Activated naive CD8-positive, alpha-beta T cell treated with anti-CD3 and anti-CD28 coated beads, Interleukin-2, amount 10 ng/mL, durations not matched to agents 7 days and 5 days (primary cell): ENCODE measurements at places on chromosomes 11 and 22. TPM values are rescaled to one million over a fixed set of nuclear protein-coding genes. Genes with fewer than 3 reads are reported as not detected.

Gene OR51E2
- total RNA-seq, result not detected

Gene GANAB
- 300 TPM for total RNA-seq

Gene ST3GAL4
- total RNA-seq, result 6.3 TPM

Gene ANO9
- 115 TPM for total RNA-seq

Gene MUC5AC
- not detected for total RNA-seq

GRCh38 chr11:122717264-122717867 is 61.8 kb downstream of the UBASH3B start:
- peaks cover 24% of the 10 kb centered on the region for H3K36me3 ChIP-seq
- no peaks in the 10 kb centered on the region for H3K27me3 ChIP-seq
- H3K27ac ChIP-seq, result peak overlapping the region; percentile 79
- peak overlapping the region; percentile 69 for H3K4me3 ChIP-seq

DNA sequence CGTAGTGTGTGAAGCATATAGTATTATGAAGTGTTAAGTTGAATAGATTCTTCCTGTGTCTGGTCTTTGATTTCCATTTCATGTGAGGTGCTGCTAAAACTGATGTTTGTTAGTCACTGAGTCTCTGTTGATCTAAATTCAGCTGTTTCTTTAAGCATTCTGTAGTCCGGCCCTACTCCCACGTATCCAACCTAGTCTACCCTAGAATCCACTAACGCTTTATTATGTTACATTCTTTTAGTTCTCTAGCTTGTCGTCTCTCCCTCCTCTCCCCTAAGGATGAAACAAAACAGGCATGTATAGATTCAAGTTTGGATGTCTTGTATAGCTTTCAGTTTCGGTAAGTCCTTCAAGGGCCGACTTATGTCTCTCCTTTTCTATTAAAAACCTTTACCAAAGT is 4.1 kb downstream of the WEE1 start:
- no peak for DNase-seq
- peaks cover 40% of the 10 kb centered on the region for H3K4me1 ChIP-seq
- H3K27ac ChIP-seq, result peak overlapping the region; percentile 52
- peak overlapping the region; percentile 63 for H3K4me3 ChIP-seq

GRCh38 chr11:19722702-19723101 is 10.1 kb downstream of the NAV2 start:
- DNase-seq, result no peak
- H3K4me3 ChIP-seq, result no peak overlapping the region
- H3K27ac ChIP-seq, result no peak overlapping the region
- H3K27me3 ChIP-seq, result peaks cover 11% of the 10 kb centered on the region
- H3K36me3 ChIP-seq, result no peaks in the 10 kb centered on the region

DNA sequence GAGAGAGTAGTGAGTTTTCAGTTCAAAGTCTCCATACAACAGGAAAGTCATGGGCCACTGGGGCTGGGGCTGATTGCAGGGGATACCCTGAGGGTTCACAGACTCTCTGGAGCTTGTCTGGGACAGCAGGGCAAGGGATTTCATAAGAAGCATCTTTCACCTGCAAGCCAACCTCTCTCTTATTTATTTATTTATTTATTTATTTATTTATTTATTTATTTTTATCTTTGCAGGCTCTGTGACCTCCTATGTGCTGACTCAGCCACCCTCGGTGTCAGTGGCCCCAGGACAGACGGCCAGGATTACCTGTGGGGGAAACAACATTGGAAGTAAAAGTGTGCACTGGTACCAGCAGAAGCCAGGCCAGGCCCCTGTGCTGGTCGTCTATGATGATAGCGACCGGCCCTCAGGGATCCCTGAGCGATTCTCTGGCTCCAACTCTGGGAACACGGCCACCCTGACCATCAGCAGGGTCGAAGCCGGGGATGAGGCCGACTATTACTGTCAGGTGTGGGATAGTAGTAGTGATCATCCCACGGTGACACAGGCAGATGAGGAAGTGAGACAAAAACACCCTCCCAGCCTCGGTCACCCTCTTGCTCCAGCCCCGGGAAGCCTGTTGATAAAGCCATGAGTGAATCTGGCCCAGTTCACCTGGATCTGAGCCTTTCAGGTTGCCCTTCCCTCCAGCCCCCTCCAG is 68.4 kb downstream of the GGTLC2 start:
- DNase-seq, result no peak
- peaks cover 5% of the 10 kb centered on the region for H3K4me1 ChIP-seq
- H3K27me3 ChIP-seq, result peaks cover 6% of the 10 kb centered on the region

DNA sequence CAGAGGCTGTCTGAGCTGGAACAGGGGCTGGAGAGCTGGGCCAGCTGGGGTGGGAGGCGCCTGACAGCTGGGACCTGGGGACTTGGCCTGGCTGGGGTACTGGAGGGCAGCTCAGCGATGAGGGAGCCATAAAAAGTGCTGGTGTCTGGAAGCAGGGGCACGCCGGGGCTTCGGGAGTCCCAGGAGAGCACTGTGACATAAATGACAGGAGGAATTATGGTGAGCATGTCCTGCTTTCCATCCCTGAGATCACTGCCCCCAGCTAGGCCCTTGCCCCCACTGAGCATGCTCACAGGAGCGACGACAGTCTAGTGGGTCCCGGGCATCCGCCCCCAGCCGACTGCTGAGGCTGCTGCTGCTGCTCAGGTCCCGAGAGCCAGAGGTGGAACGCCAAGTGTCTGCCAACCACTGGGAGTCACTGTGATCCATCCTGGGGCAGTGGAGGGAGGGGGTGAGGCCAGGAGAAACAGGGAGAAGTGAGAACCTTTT is 6.2 kb downstream of the ROBO4 start:
- no peak overlapping the region for H3K4me3 ChIP-seq
- H3K27me3 ChIP-seq, result no peaks in the 10 kb centered on the region
- no peak for DNase-seq
- peaks cover 2% of the 10 kb centered on the region for H3K4me1 ChIP-seq
- no peaks in the 10 kb centered on the region for H3K36me3 ChIP-seq
- no peak overlapping the region for H3K27ac ChIP-seq

- no peak within 1 kb of the TSS for H3K4me3 ChIP-seq
- peaks cover 3% of the 10 kb centered on the region for H3K27me3 ChIP-seq
- H3K36me3 ChIP-seq, result no peaks in the 10 kb centered on the region
- H3K4me1 ChIP-seq, result peaks cover 19% of the 10 kb centered on the region
- peak within 1 kb of the TSS; percentile 28 for H3K27ac ChIP-seq
These were observed at the start of gene VPREB1 for GRCh38 chr22:22244316-22245250. Gene VPREB1, plus strand, starts transcription at chr22:22244786. Its CDS starts 28 bp downstream, at chr22:22244814.

DNA sequence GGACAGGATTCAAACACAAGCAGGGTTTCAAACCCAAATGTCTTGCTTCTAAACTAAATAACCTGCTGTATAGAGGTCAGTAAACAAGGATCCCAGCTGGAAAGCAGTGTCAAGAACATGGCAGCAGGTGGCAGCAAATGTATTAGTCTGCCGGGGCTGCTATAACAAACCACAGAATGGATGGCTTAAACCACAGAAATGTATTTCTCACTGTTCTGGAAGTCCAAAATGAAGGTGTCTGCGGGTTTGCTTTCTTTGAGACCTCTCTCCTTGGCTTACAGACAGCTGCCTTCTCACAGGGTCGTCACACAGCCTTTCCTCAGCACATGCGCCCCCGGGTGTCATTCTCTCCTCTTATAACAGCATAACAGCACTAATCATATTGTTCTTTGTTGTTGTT is 65.1 kb upstream of the LRRC55 start:
- H3K36me3 ChIP-seq, result no peaks in the 10 kb centered on the region
- no peaks in the 10 kb centered on the region for H3K4me1 ChIP-seq
- no peak overlapping the region for H3K4me3 ChIP-seq
- peak; percentile 27 for DNase-seq
- no peak overlapping the region for H3K27ac ChIP-seq

DNA sequence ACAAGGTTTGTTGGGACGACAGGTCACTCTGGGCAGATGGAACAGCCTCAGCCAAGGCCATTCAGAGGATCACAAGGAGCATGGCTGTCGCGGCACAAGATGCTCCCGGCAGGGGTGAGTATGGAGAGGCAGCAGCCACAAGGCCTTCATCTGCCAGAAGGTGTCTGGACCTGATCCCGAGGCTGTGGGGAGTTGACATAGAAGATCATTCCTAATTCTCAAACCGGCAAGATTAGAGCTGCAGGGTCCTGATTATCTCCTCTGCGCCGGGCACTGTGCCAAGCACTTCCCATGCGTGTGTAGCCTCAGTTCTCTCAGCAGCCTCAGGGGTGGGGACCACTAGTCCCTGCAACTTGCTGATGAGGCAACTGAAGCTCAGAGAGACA is 32.3 kb upstream of the RFPL3 start:
- DNase-seq, result no peak
- no peak overlapping the region for H3K27ac ChIP-seq
- H3K36me3 ChIP-seq, result no peaks in the 10 kb centered on the region
- H3K4me3 ChIP-seq, result no peak overlapping the region
- H3K27me3 ChIP-seq, result peaks cover 2% of the 10 kb centered on the region

GRCh38 chr11:47233989-47234668 is 14.5 kb downstream of the ACP2 start:
- DNase-seq, result no peak
- no peaks in the 10 kb centered on the region for H3K27me3 ChIP-seq
- H3K4me3 ChIP-seq, result peak overlapping the region; percentile 55
- H3K27ac ChIP-seq, result peak overlapping the region; percentile 76

- DNase-seq, result no peak
- H3K36me3 ChIP-seq, result no peaks in the 10 kb centered on the region
- peaks cover 3% of the 10 kb centered on the region for H3K27me3 ChIP-seq
- no peak overlapping the region for H3K4me3 ChIP-seq
These were observed 183.4 kb downstream of the SHANK2 start for GRCh38 chr11:71068963-71069362.

DNA sequence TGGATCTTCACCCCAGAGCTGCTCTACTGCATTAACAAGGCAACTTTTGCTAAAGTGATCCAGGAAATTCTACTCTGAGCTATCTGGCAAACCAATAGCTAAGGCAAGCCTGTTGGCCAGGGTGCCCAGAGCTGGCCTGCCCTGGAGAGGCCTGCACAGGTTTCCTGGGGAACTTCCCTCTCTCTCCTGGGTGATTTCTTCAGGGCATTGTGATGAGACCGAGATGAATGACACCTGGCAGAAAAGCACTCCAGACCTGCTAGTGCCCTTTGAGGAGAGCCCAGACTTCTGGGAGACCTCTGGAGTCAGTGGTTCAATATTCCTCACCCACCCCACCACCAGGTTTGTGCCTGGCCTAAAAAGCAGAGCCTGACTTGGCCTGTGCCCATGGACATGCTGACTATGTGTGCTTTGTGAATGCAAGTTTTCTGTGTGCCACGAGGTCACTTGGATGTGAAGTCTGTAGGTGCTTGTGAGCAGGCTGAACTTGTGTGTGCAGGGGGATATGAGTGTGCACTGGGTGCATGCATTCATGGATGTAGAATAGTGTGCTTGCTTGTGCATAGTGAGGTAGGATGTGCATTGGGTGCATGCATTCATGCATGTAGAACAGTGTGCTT is 4.4 kb upstream of the APLNR start:
- H3K4me3 ChIP-seq, result no peak overlapping the region
- DNase-seq, result no peak
- peaks cover 18% of the 10 kb centered on the region for H3K4me1 ChIP-seq
- H3K36me3 ChIP-seq, result no peaks in the 10 kb centered on the region

GRCh38 chr11:69704508-69705253 is 859 bp upstream of the FGF19 start:
- H3K27me3 ChIP-seq, result peaks cover 66% of the 10 kb centered on the region
- no peak overlapping the region for H3K4me3 ChIP-seq
- peaks cover 5% of the 10 kb centered on the region for H3K4me1 ChIP-seq
- H3K36me3 ChIP-seq, result no peaks in the 10 kb centered on the region

DNA sequence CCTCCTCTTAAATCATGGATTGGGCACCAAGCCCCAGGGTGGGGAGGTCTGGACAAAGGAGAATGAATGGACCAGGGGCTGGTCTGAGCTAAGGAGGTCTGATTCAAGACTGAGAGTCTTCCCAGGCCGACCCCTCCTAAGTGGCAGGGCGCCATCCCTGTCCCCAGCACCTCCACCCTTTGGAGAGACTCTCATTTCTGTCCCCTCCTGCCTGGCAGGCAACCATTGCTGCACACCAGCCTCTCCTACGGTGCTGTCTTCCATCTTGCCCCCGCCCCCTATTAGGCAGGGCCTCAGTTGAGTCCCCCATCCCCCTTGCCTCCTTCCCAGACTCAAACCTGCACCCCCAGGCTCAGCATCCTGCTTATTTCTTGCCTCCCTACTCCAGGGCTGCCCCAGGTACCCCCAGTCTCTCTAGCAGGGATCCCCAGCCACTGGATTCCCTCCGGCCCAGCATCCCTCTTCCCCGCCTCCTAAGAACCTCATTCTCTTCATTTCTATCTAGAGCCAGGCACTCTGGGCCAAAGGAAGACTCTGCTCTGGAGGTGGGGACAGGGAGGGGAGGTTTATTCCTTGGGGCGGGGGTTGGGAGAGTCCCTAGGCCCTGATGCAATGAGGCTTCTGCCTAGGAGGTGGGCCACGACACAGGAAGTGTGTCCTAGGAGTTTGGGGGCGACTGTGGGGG is 1.7 kb upstream of the RCOR2 start:
- H3K27me3 ChIP-seq, result peaks cover 18% of the 10 kb centered on the region
- H3K4me3 ChIP-seq, result peak overlapping the region; percentile 56
- no peaks in the 10 kb centered on the region for H3K36me3 ChIP-seq
- no peak for DNase-seq
- H3K27ac ChIP-seq, result no peak overlapping the region

- H3K4me3 ChIP-seq, result no peak overlapping the region
- no peaks in the 10 kb centered on the region for H3K4me1 ChIP-seq
- no peak overlapping the region for H3K27ac ChIP-seq
- DNase-seq, result no peak
These were observed 544.9 kb downstream of the TBC1D22A start for GRCh38 chr22:47307326-47307725.

GRCh38 chr11:46574656-46575055 is 19.2 kb downstream of the AMBRA1 start:
- H3K4me3 ChIP-seq, result no peak overlapping the region
- DNase-seq, result no peak
- peaks cover 21% of the 10 kb centered on the region for H3K36me3 ChIP-seq
- no peak overlapping the region for H3K27ac ChIP-seq

GRCh38 chr11:33454264-33454663 is 197.1 kb downstream of the HIPK3 start:
- peaks cover 6% of the 10 kb centered on the region for H3K27me3 ChIP-seq
- H3K4me3 ChIP-seq, result no peak overlapping the region
- H3K27ac ChIP-seq, result no peak overlapping the region
- no peaks in the 10 kb centered on the region for H3K4me1 ChIP-seq
- H3K36me3 ChIP-seq, result no peaks in the 10 kb centered on the region

DNA sequence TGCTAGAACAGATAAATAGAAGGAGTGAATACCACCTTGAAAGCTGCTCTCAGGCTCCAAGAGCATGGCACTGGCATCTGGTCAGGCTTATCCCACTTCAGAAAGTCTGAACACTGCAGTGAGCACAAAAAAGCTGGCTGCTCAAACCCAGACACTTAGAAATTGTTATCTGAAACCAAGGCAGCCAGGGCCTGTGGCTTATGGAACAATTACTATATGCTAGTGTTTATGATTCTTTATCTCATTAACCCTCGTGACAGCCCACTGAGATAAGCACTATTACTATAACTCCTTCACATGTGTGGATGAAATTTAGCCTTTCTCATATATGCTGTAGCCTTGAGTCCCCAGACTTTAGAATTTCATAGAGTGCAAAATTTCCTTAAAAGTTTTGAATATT is 400.2 kb downstream of the RAB38 start:
- no peaks in the 10 kb centered on the region for H3K27me3 ChIP-seq
- no peaks in the 10 kb centered on the region for H3K36me3 ChIP-seq

GRCh38 chr11:77770629-77771028 is 49.9 kb downstream of the RSF1 start:
- H3K4me1 ChIP-seq, result peaks cover 10% of the 10 kb centered on the region
- H3K36me3 ChIP-seq, result peaks cover 4% of the 10 kb centered on the region
- no peaks in the 10 kb centered on the region for H3K27me3 ChIP-seq
- H3K27ac ChIP-seq, result no peak overlapping the region
- DNase-seq, result no peak
- no peak overlapping the region for H3K4me3 ChIP-seq

- no peak for DNase-seq
- no peaks in the 10 kb centered on the region for H3K27me3 ChIP-seq
- H3K4me1 ChIP-seq, result peaks cover 41% of the 10 kb centered on the region
- H3K27ac ChIP-seq, result peak overlapping the region; percentile 100
- peak overlapping the region; percentile 100 for H3K4me3 ChIP-seq
These were observed 1.4 kb downstream of the PCF11 start for GRCh38 chr11:83158357-83158786.
